ENCODE measurements at places on chromosomes 16 and 17. TPM values are rescaled to one million over a fixed set of nuclear protein-coding genes. Genes with fewer than 3 reads are reported as not detected.

GRCh38 chr17:71821511-71821910 lies 299.3 kb upstream of the SOX9 start:
- DNase-seq = no peak

GRCh38 chr17:74180336-74180735 lies 23.1 kb upstream of the RPL38 start:
- DNase-seq = no peak

- DNase-seq = no peak
Measured at GRCh38 chr16:75022567-75022966, 23.7 kb downstream of the ZNRF1 start.

- DNase-seq = no peak
Measured at GRCh38 chr16:75860326-75861053, 134.2 kb upstream of the CPHXL start.

DNA sequence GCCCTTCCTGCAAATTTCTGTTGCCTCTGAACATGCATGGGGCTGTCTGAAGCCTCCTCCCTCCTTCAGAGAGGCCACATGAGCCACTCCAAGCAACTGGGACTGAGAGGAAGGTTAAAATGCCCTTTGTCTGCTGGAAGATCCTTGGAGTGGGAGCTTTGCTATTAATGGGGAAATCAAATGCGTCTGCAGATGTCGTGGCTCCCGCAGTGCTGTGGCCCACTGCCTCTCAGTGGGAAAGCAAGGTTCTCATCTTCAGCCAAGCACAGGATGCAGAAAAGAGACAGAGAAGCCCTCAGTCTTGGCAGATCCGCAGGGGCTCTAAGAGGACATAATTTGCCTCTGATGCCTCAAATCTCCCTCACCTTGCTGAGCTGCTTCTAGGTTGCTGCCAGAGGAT lies 34.8 kb downstream of the PEMT start:
- DNase-seq = no peak

DNA sequence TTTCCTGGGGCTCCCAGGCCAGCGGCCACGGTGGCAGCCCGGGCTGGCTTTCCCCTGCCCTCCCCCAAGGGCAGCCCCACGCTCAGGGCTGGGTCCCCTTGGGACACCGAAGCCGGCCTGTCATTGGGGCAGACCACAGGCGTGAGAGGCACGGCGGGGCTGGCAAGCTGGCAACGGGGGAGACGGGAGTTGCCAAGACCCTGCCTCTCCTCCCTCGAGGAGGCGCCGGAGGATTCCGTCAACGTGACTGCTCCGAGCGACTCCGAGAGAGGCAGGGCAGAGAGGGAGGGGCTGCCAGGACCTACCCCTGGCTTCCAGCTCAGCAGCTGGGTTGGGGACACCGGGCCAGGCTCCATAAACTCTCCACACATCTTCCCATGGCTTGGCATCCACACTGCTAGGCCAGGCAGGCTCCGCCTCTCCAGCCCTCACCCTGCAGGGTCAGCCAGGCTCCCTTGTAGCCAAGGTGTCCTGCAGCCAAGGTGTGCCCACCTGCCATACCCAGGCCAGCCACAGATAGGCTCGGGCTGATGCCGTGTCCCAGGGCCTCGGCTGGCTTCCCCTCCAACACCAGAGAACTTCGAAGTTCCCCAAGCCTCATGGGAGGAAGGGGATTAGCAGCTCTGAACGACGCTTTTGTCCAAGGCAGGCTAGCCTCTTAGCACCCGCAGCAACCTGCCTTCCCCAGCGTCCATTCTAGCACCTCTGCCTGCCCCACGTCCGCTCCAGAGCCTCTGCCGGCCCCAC lies 25.5 kb downstream of the TIMM22 start:
- no peak for DNase-seq

- DNase-seq = no peak
Measured at GRCh38 chr16:19872935-19873334, 11.7 kb downstream of the GPRC5B start.

DNA sequence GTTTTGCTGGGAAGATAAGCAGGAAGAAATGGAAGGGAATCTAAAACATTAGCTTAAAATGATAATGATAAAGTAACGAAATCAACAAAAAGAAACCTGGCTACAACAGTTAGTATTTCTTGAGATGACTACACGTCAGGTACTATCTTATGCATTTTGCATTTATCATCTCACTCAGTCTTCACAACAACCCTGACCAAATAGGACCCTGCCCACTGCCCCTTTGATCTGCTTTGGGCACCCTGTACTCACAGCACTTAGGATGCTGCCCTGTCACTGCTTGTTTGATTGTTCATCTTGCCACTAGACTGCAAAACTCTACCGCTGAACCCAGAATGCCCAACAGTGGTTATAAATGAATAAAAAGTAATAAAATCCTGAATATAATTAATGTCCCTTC lies 45.2 kb downstream of the MARVELD3 start:
- no peak for DNase-seq

DNA sequence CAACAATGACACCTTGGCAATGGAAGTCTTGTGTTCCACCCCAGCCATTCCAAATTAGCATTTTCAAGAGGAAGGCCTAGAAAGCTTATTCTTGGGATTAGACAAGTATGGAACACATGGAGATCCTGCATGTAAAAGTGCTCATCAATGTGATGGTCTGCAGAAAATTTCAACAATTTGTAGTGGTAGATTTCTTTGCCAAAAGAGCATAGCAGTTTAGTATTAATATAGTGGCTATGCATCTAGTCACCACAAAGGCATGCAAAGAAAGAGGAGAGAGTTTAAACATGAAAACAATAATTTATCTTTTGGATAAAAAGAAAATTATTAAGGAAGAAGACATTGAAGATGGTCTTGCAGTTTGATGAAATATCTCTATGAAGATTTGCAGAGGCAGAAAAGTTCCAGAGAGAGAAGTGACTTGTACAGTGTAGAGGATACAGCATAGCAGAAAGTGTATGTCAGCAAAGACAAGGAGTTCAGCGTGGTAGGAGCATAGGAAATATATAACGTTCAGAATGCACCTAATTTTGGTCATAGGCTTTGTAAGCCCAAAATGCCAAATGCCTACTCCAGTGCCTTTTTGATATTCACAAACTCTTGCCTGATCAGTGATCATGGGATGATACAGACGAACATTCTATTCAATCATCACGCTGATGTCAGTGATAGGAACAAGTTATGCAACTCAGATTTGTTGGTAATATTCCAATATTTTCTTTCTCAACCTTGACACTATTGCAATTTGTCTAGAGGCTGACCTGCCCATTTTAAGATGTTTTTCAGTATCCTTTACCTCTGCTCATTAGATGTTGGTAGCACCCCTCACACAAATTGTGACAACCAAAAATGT lies 727.9 kb upstream of the SOX9 start:
- DNase-seq = no peak

The TBC1D3K gene
- not detected for total RNA-seq

DNA sequence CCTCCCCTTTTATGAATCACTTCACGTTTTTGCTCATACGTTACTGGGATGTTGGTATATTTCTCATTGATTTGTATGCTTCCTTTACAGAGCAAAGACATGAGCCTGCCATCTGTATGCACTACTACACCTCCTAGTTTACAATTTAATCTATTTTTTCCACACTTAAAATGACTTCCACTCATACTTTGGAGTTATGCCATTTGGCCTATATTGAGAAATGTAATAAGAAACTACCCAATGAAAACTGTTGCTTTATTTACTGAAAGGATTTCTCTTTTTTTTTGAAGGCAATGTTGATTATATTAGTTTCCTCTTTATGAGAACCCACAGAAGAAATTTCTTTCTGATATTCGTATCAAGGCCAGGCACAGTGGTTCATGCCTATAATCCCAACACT lies 43.1 kb downstream of the DUSP14 start:
- DNase-seq = no peak

The ABCC11 gene
- 0.56 TPM for total RNA-seq

- DNase-seq = no peak
Measured at GRCh38 chr17:6209829-6210228, 139.7 kb downstream of the WSCD1 start.

GRCh38 chr17:32211671-32212070 lies 54.0 kb upstream of the RHBDL3 start:
- DNase-seq = no peak

DNA sequence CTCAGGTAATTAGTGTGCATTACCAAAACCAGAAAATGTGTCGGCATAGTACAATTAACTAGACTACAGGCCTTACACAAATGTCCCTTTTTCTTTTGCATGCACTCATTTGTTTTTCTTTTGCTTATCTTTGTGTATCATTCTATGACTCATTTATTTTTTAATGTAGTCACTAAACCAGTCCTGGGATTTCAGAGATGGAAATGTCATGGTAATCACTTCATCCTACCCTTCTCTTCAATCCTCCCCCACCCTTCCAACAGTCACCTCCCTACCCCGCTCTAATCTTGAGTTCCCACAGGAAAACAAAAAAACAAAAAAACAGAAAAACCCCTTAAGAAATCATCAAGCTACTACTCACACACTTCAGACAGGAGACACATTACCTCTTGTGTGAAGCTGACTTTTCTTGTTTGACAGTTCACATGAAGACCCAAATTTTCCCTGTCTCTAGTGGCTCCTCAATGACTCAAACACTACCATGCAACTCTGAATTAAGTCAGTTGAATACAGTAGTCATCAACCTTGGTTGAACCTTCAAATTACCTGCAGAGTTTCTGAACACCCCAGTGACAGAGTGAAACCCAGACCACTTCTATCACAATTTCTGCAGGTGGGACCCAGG lies 242.4 kb upstream of the SALL1 start:
- DNase-seq = no peak

DNA sequence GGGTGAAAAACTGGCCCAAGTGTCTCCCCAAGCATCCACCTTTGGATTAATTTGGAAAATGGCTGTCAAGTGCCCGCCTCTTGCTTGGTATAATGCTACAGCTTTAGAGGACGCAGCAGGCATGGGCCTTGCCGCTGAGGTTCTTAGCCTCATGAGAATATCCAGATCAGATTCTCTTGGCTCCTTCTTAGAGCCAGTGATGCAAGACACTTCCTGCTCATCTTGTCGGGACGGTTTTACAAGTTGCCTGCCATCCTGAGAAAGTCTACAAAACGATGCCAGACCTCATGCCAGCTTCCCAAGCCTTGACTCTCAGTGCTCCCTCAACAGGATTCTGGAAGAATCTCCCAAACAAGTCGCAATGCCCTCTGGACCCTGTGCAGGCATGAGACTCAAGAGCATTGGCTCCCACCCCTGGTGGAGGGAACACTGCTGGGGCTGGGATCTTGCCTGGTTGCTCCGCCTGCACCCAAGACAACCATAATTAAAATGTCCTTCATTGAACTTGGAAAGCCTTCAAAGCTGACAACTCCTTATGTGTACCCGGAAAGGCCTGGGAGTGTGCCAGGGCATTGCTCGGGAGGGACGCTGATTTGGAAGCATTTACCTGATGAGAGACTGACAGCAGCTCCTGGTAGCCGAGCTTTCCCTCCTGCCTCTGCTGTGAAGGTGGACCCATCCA lies 25.8 kb upstream of the STH start:
- DNase-seq = no peak

DNA sequence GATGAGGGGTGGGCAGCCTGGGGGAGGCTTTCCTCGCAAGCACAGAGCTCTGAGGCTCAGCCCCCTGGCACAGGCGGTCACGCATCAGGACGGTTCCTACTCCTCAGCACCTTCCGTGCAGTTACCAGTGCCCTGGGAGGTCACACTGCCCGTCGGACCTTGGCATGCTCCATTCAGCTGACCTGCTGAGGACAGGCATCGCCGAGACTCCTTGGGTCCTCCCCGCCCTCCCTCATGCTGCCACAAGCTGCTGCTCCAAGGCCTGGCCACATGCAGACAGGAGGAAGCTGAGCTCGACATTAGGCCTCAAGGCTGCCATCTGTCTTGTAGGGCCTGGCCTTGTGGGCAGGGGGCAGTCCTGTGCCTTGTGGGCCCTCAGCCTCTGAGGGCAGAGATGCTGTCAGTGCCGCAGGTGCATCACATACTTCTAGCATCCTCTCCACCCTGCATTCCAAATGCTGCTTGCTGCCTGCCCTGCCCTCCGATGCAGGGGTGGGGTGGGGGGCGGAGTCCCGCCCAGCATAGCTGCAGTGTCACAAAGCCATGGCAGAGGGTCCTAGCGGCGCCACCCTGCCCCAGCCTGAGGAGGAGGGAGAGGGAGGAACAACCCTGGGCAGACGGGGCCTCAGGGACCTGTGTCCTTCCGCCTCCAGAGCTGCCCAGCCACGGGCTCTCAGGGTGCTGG lies 9.3 kb downstream of the C16orf90 start:
- no peak for DNase-seq

GRCh38 chr17:44200478-44201155 lies 933 bp upstream of the ATXN7L3 start:
- no peak for DNase-seq

DNA sequence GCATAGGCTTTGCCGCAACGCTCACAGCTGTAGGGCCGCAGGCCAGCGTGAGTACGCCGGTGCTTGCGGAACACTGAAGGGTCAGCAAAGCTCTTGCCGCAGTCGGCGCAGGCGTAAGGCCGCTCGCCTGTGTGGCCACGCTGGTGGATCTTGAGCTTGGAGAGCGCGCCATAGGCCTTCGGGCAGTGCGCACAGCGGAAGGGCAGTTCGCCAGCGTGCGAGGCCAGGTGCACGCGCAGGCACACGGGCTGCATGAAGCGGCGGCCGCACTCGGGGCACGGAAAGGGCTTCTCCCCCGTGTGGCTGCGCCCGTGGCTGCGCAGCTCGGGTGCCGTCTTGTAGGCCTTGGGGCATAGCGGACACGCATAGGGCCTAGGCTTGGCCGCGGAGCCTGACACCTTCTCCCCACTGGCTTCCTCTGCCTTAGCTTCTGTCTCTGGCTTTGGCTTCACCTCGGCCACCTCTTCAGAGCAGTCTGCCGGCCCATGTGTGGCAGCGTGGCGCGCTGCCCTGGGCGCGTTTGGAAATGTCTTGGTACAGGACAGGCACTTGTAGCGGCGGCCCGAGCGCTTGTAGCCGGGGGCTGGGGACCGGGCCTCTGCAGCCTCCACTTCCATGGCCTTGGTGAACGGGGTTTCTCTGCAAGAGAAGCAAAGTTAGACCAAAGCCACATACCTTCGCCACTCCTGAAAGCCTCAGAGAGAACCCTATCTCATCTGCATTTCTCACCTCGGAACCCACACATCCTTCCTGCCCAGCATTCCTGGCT lies 10.0 kb downstream of the ZNF668 start:
- DNase-seq = no peak

- peak; percentile 85 for DNase-seq
Measured at GRCh38 chr16:9053006-9053601, 38.3 kb upstream of the HAPSTR1 start.

GRCh38 chr16:12544477-12545296 lies 259.0 kb downstream of the CPPED1 start:
- DNase-seq = no peak

The TBX4 gene
- not detected for total RNA-seq

The ACAP1 gene
- total RNA-seq = 4.1 TPM

All from Calu3 (cell line).